ENCODE measurements at places on chromosomes 3 and 15.

DNA sequence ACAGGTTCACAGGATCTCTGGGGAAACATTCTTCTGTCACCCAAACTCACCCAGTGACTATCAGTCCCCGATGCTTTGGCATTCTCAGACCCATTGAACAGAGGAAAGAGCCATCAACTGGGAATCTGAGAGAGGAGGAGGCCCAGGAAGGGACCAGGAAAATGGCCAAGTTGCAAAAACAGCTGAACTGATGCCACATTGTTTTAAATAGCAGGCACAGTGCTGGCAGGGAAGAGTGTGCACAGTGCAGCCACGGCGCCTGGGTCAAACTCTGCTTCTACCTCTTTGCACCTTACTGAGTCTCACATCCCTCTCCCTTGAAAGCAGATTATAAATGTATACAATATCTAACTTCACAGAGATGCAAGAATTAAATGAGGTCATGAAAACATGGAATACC, 66.4 kb downstream of the SRGAP3 start:
- DNase-seq = no peak

DNA sequence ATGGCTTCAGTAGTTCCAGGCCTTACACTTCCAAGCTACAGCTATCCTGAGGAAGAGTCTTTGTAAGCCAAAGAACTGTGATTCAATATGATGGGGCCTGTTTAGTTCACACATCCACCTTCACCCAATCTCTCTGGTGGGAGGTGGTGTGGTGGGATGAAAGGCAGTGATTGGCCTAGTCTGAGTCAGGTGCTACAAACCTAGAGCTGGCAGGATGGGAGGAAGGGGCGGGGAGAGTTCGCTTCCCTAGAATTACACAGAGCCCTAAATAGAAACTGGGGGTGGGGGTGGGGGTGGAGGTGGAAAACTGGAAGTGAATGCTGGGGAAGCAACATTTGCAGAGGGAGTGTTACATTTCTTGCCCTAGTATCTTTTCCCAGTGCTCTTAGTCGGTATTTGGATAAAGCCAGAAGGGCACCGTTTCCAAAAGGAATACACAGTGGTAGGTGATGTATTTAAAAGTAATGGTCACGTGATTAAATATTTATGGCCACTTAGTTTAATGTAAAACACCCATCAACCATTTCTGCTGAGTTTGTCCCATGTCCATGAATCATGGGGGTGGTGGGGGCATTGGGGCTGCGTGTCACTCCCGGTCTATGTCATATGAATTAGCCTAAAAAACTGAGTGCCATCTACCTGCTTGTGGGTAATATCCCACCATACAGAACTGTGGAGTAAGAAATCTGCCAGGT, 247.6 kb upstream of the PROK2 start:
- DNase-seq = no peak

GRCh38 chr15:80804970-80805495, 25.9 kb downstream of the CEMIP start:
- DNase-seq = no peak

DNA sequence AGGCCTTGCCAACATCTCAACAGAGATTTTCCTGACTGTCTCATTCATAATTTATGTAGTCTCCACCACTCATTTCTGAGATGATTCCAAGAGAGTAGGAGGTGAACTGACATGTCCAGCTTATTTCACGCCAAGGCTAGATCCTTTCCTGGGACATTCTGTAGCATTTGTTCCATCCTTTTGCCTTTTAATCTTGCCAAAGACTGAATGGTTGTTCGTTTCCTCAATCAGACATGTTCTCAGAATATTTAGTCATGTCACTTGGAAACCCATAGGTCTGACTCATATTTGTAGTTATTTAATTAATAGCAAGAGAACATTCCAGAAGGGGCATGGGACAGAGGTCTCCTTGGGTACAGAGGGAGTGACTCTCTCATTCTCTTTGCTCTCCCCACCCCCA, 80.9 kb downstream of the DHX36 start:
- DNase-seq = peak; percentile 33

- DNase-seq = no peak
Measured at GRCh38 chr3:43331381-43331780, 45.0 kb downstream of the SNRK start.

DNA sequence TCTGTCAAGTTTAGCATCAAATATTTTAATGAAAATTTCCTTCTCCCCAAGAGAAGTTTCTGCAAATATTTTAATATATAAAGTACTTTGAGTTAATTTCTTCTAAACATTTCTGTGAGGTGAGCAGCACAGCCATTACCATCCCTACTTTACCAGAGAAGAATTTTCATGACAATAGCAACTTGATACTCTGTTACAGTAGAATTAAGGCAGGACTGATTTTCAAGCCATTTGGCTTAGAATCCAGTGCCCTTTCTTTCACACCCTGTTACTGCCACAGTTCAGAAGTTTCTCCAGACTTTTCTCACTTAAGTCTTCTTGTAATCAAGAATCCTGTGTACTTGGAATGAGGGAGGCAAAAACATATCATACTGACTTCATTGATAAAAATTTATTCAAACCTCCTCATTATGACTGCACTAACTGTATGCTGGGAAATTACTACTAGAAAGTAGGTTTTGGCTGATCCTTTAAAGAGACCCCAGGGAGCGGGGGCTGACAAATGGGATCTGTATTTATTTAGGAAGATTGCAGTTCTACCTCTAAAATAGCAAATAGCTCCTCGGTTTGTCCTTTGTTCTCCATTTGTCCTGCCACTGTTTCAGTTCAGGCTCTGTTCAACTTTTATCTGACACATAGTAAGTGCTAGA, 557.0 kb upstream of the SGO1 start:
- DNase-seq = no peak

- DNase-seq = no peak
Measured at GRCh38 chr3:89042236-89042835, 65.1 kb upstream of the EPHA3 start.

DNA sequence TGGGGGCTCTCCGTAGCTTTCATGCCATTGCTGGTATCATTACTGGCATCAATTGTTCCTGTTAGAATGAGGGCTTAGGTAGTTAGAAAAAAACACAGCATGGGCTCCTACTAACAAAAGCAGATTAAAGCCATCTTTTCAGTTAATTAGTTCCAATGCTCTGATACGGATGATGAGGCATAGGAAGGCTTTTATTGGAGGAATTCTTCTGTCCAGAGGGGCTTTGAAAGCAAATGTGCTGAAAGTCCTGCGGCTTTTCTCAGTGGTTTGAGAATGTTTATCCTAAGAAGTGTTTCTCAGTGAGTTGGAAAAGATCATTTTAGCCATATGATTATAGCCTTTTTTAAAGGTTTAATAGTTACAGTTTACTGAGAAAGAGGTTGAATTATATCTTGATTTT, 198.5 kb downstream of the THSD4 start:
- DNase-seq = no peak

GRCh38 chr15:58931987-58932588, 1.4 kb downstream of the SLTM start:
- DNase-seq = peak; percentile 52

Measured in dermis blood vessel endothelial cell (primary cell).